ENCODE measurements at places on chromosomes 4 and X.

DNA sequence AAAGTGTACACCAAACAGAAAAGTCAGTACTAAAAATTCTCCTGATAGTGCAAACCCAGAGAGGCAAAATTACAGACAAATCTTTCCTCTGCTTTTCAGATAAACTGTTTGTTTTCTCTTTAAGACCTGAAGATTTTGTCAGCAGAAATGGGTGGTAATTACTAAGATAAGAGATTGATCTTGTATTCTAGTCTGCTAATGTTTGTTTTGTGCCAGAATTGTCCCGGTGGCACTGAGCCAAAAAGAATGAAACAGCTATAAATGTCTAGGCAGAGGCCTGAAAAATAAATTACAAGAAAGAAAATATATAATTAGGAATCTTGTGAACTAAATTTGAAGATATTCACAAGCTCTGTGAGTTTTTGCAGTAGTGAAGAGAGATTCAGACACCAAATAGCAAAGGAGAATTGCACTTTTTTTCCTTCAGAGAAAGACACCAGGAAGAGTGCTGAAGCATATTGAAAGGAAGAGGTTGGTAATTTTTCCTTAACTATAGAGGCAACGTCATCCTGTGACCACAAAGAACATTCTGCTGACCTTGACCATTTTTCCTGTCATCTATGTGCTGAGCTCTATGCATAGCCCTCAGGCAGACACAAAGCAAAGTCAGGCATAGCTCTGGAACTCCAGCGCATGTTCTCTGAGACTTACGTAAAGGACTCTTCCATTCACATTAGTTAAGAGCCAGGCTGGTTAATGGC lies 314.5 kb upstream of the RASGEF1B start:
- no peak for DNase-seq

GRCh38 chr4:146275370-146275769 lies 61.0 kb downstream of the REELD1 start:
- no peak for DNase-seq

GRCh38 chr4:120683897-120684540 lies 238.5 kb downstream of the PRDM5 start:
- DNase-seq = no peak

- DNase-seq = no peak
Measured at GRCh38 chr4:139978692-139979091, 175.3 kb downstream of the MAML3 start.

DNA sequence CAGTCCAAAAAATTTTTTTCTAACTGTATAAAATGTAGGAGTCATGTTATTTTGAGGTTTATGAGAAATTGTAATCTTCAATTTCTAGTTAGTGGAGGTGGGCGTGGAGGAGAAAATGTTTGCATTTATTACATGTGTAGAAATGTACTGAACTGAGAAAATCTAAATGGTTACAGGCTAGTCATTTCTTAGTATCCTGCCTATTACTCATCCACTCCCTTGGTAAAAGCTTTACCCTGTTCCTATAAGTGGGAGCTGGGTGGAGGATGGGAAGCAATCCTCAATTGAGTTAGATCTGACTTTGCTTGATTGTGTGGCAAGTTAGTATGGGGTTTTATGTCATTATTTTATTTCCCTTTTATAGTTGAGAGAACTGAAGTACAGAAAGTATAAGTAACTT lies 73.8 kb downstream of the POLA1 start:
- no peak for DNase-seq

DNA sequence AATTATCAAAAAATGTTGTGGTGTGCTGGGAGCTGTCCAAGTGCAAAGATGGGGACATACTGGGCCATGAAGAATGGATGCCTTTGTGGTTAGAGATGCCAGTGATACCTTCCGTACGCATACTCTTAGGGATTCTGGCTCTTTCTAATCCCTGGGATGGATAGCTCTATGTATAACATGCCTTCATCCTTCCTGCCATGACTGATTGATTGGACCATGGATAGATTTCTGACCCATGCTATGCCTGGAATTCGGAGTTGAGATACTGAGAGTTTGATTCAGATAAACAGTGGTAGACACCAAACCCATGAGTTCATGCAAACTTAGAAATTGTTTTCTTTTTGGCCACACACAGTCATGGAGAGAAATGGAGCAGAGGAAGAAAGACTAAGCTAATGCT lies 147.2 kb upstream of the WDFY3 start:
- no peak for DNase-seq

- DNase-seq = no peak
Measured at GRCh38 chr4:71004281-71004851, 10.9 kb downstream of the DCK start.

GRCh38 chrX:97155816-97156215 lies 272.1 kb downstream of the RPA4 start:
- DNase-seq = no peak

DNA sequence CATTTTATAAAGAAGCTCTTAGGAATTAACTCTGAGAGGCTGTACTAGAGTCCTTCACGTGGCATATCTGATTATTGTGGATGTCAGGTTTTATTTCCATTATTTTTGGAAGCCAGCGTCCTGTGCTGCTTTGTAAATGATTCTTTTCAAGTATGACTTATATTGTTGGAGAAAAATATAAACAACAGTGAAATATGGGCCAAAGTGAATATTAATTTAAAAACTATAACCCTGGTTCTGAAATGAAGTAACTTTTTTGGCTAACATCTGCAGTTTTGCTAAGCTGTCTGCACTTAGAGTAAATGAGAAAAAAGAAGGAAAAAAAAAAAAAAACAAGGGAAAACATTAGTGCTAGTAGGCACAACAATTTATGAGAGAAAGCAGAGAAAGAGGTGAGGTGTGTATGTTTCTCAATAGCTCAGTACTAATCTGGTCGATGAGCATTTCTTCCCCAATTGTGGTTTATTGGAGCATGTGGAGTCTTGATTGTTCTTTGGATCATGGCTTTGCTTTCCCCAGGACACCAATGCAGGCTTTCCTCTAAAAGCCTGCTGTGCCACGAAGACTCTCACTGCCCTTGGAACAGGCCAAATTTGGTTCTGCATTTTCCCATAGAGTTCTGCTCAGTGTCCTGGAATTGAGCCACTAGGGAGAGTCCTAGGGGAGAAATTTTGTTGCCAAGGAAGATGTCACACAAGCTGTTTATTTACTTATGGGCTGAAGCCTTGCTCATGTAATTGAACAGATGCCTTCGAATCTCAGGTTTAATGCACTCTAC lies 273.3 kb downstream of the DKK2 start:
- no peak for DNase-seq

DNA sequence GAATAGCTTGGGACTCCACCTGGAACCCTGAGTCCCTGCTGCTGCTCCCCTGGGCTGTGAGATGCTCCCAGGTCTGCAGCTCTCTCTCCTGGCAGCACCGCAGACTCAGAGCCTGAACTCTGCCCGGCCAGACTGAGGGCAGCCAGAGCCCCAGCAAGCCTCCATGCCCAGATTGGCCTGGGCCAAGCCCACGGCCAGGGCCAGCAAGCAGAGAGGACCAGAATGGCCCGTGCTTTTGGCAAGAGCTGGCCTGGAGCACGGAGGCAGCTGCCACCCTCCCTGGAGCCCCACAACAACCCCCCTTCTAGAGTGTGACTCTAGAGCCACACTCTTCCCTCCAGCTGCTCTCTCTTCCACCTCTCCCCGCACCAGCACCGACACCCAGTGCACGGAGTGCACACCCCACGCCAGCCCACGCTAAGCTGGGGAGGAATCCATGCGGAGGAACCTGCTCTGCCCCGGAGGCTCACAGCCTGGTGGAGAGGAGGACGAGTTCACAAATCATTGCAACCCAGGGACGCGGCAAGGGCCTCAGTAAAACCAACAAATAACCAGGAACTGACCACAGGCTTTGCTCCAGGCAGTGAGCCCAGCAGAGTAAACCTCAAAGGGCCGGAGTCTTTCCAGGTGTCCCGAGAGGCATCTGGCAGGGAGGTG lies 110.3 kb downstream of the HMX1 start:
- DNase-seq = peak; percentile 22

GRCh38 chr4:10872833-10873517 lies 188.4 kb upstream of the CLNK start:
- DNase-seq = no peak

GRCh38 chrX:104968241-104968640 lies 252.3 kb downstream of the TEX13A start:
- DNase-seq = no peak

GRCh38 chr4:41065434-41066006 lies 148.8 kb downstream of the APBB2 start:
- DNase-seq = no peak

DNA sequence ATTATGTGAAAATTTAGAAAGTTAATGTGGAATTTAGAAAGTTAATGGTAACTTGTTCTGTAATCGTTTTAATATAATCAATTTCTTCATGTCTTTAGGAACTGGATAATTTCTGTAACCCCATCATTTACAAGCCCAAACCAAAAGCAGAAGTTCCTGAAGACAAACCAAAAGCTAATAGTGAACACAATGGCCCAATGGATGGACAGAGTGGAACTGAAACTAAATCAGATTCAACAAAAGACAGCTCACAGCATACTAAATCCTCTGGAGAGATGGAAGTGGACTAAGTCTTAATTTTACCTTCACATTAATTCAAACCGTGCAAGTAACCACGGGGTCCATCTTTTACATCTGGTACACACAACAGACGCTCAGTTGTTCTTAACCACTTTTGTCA lies 48.1 kb upstream of the PLK4 start:
- no peak for DNase-seq

- DNase-seq = no peak
Measured at GRCh38 chrX:54826598-54826997, 19.1 kb downstream of the MAGED2 start.

GRCh38 chrX:51395810-51396728 lies 63.4 kb downstream of the NUDT10 start:
- DNase-seq = no peak

- no peak for DNase-seq
Measured at GRCh38 chrX:115427861-115428410, 133.0 kb upstream of the PLS3 start.

GRCh38 chr4:7007142-7007907 lies 35.8 kb upstream of the TADA2B start:
- no peak for DNase-seq

DNA sequence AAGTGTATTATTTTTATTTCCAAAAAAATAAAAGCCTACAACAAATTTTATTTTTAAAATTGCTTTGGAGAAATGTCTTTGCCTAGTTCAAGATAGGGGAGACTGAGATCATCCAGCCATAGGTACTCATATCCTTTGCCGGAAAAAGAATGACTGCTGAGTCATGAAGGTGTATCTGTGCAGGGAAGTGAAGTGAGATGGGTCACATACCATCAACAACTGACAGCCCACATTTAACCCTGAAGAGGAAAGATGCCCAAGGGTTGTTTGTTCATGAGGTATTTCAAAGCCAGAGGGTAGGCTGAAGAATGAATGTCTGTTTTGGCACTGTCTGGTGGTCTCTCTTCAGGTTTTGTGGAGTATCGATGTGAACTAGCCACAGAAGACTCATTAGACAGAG lies 106.7 kb upstream of the TTC29 start:
- no peak for DNase-seq

DNA sequence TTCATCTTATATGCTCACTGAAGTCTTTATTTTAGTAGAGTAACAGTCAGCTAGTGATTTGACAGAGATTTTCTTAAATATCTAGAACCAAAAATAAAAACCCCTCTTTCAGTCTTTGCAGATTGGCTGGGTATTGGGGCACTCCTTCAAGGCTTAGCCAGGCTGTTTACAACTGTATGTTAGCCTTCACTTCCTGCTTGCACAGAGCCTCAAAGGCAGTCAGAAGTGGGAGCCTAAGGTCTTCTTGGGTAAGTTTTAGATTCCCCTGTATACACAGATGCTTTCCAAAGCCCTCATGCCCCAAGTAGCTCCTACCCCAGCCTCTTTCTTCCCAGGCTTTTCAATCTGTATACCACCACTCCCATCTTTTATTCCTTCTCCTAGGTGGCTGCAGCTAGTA lies 136.1 kb upstream of the STIM2 start:
- no peak for DNase-seq

- no peak for DNase-seq
Measured at GRCh38 chr4:52550186-52550585, 108.9 kb downstream of the USP46 start.

- DNase-seq = no peak
Measured at GRCh38 chrX:130395341-130395740, 6.4 kb upstream of the RBMX2 start.

DNA sequence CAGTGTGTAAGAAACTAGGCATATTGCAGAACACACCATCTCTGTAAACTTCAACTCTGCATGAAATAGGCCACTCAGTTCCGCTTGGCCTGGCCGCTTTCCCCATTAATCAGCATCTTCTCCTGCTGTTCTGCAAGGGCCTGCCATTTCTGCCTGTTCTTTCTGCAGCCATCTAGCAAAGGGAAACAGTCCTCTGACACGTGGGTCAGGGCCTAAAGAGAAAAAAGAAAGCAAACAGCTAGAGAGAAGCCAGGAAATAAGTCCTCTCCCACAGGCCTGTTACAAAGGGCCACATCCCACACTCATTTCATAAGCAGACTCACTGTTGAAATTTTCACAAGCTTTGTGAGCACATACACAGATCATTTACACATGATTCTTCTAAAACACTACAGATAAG lies 130.1 kb downstream of the PDE5A start:
- DNase-seq = no peak

GRCh38 chrX:25191403-25191802 lies 175.6 kb upstream of the ARX start:
- DNase-seq = no peak

DNA sequence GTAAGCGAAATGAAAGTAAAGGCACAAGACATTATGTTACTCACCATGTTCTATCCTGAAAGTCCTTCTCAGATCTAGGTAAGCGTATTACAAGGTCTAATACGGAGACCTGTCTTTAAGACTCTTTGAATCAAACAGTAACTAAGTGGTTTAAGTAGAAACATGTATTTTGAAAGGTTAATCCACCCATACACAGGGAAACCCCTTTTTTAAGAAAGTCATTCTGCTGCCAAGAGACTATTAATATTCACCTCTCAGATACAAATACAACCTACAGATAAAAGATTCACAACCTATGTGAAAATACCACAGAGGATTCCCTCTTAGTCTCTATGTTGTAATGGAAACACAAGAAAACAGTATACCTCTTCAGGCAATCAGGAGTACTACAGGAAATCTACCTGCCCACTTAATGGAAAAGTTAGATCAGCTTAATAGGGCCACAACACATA lies 63.2 kb upstream of the TNIP3 start:
- DNase-seq = no peak

GRCh38 chr4:8152090-8152864 lies 6.3 kb downstream of the ABLIM2 start:
- DNase-seq = peak; percentile 72

All from psoas muscle (tissue), 8 donors.